ENCODE measurements at places on chromosomes 4 and X.

GRCh38 chrX:69278031-69278687 lies 112.9 kb upstream of the PJA1 start:
- DNase-seq: no peak

DNA sequence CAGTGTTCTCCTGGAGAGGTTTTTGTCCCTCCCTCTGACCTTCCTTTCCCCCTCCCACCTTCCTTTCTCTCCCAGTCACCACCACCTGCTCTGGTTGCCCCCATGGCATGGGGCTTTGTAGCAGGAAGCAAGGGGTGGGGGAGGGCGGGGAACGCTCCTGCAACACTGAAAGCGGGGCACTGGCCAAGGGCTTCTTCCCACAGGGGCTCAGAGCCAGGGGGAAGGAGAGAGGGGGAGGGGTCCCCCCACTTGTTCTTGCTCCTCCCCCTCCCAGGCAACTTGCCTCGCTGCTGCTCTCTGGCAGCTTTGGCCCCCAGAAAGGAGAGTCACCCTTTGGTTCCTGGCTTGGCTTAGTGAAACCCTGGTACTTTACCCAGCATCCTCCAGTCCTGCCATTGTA lies 48.4 kb downstream of the BCORL1 start:
- no peak for DNase-seq

DNA sequence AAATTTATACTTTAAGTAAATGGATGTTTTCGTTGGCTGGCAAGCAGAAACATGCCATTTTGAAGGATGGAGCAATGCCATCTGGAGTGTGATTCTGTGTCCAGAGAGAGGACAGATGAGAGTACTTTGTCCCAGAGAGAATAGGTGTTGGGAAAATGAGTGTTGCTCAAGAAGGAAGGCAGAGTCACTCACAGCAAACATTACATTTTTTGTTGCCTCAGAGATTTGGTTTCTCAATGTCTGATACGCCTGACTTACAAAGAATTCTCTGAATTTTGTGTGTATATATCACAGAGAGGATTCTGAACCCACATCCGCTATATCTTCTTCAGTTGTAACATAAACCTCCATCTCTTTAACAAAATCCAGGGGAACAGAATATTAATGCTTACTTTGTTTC lies 102.8 kb upstream of the PCDH18 start:
- DNase-seq: no peak

GRCh38 chrX:152306331-152306730 lies 144.8 kb downstream of the GABRA3 start:
- DNase-seq: no peak

Data from uterus (tissue), 4 donors.